ENCODE measurements at places on chromosomes 7 and 10. TPM values are rescaled to one million over a fixed set of nuclear protein-coding genes. Genes with fewer than 3 reads are reported as not detected.

LIPJ gene
- 10.4 TPM for polyA plus RNA-seq

RAPGEF5 gene
- polyA plus RNA-seq: 16.8 TPM

PPP1R17 gene
- polyA plus RNA-seq: 4.1 TPM

SGCE gene
- 71.3 TPM for polyA plus RNA-seq

SUMF2 gene
- 83.3 TPM for polyA plus RNA-seq

PTPRN2 gene
- 9.3 TPM for polyA plus RNA-seq

GSTO2 gene
- 53.7 TPM for polyA plus RNA-seq

CCL24 gene
- 1.1 TPM for polyA plus RNA-seq

MUC12 gene
- polyA plus RNA-seq: 5.3 TPM

HOXA5 gene
- polyA plus RNA-seq: 7.6 TPM

BLNK gene
- 4.5 TPM for polyA plus RNA-seq

PIK3CG gene
- polyA plus RNA-seq: 9.3 TPM

TYW1B gene
- polyA plus RNA-seq: 10.5 TPM

CSTF2T gene
- 21.8 TPM for polyA plus RNA-seq

SSMEM1 gene
- polyA plus RNA-seq: 61.0 TPM

OR2A1 gene
- polyA plus RNA-seq: 0.20 TPM

ASB4 gene
- polyA plus RNA-seq: 1.0 TPM

DENND2A gene
- 8.5 TPM for polyA plus RNA-seq

GHITM gene
- 284 TPM for polyA plus RNA-seq

HOXA2 gene
- polyA plus RNA-seq: 0.32 TPM

SDK1 gene
- 20.0 TPM for polyA plus RNA-seq
